Tracheal epithelial cell (primary cell): ENCODE measurements at places on chromosomes 2 and 18. TPM values are rescaled to one million over a fixed set of nuclear protein-coding genes. Genes with fewer than 3 reads are reported as not detected.

Gene CNTNAP5
- not detected in 2 replicates for total RNA-seq

Gene IL36G
- total RNA-seq: 0.43 and 41.4 TPM in 2 replicates

Gene TTN
- total RNA-seq: under 0.01 TPM in 1 of 2 replicates, not detected in the other

Gene LYPD1
- total RNA-seq: 4.1 TPM in 1 of 2 replicates, not detected in the other

Gene C1GALT1C1L
- total RNA-seq: not detected in 2 replicates

Gene CAPN13
- 0.24 TPM in 1 of 2 replicates, not detected in the other for total RNA-seq

Gene TRMT61B
- total RNA-seq: 9.2 and 18.1 TPM in 2 replicates

Gene CD207
- total RNA-seq: not detected in 2 replicates

Gene VAMP8
- 36.2 and 42.2 TPM in 2 replicates for total RNA-seq

Gene RUFY4
- total RNA-seq: under 0.01 TPM in 1 of 2 replicates, not detected in the other

Gene C1QL2
- not detected in 2 replicates for total RNA-seq

Gene UPP2
- not detected in 2 replicates for total RNA-seq

Gene RFX8
- total RNA-seq: not detected in 2 replicates

Gene LYPD6B
- 4.6 and 5.5 TPM in 2 replicates for total RNA-seq

Gene SERPINB4
- 8.1 and 10.8 TPM in 2 replicates for total RNA-seq

Gene NXPH2
- total RNA-seq: not detected in 2 replicates

Gene SATB2
- total RNA-seq: 1.3 and 1.7 TPM in 2 replicates

Gene MOGAT1
- not detected in 2 replicates for total RNA-seq

Gene OSBPL1A
- total RNA-seq: 24.1 and 32.2 TPM in 2 replicates

Gene SCYGR4
- not detected in 2 replicates for total RNA-seq

Gene HAAO
- total RNA-seq: not detected in 2 replicates

Gene ZBTB7C
- total RNA-seq: under 0.01 and 0.72 TPM in 2 replicates

Gene ARHGAP15
- not detected in 2 replicates for total RNA-seq

Gene CHRNG
- total RNA-seq: not detected in 2 replicates

Gene CPLX4
- 0.24 TPM in 1 of 2 replicates, not detected in the other for total RNA-seq

Gene CROCC2
- total RNA-seq: not detected in 2 replicates

Gene VSNL1
- 6.4 and 8.7 TPM in 2 replicates for total RNA-seq

Gene IL36A
- total RNA-seq: 1.7 and 3.0 TPM in 2 replicates

Gene FBXO48
- total RNA-seq: 0.24 and 0.64 TPM in 2 replicates

Gene ASPRV1
- under 0.01 TPM in 1 of 2 replicates, not detected in the other for total RNA-seq

Gene SP140L
- 3.0 and 3.6 TPM in 2 replicates for total RNA-seq

Gene DSEL
- total RNA-seq: 1.3 and 2.2 TPM in 2 replicates
